CD8-positive, alpha-beta T cell (primary cell): ENCODE measurements at places on chromosomes 2 and 18.

- DNase-seq, result no peak
These were observed 14.8 kb upstream of the PARD3B start for GRCh38 chr2:204530464-204530805.

DNA sequence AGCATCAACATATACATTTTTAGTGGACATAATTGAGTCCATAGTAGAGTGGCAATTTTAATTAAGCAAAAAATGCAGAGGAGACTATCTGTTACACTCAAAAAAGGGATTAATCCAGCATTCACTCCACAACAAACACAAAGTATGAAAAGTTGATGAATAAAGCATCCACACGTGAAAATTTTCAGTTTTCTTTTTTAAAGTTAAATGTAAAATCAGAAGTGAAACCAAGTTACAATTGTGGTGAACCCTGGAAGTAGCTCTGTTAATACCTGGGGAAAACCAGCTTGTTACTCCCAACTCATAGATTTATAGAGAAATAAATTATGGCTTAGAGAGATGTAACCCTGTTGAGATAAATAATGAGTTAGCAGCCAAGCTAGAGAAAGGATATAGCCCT, 807.8 kb downstream of the TRIB2 start:
- DNase-seq, result no peak

DNA sequence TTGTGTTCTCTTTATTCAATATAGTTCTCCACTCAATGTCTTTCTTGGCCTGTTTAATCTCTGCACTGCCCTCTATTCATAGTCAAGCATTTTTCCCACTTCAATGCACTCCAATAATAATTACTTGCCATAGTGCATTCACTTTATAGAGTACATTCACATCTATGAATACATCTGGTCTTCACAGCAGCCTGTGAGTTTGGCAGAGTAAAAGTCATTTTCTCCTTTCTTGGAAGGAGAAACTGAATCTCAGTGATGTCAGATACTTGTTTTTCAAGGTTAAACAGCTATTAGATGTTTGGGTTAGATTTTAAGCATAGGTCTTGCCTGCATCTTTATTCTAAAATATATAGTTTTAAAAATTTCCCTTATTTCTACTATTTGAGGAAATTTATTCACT, 373.2 kb downstream of the TRIB2 start:
- DNase-seq, result no peak

DNA sequence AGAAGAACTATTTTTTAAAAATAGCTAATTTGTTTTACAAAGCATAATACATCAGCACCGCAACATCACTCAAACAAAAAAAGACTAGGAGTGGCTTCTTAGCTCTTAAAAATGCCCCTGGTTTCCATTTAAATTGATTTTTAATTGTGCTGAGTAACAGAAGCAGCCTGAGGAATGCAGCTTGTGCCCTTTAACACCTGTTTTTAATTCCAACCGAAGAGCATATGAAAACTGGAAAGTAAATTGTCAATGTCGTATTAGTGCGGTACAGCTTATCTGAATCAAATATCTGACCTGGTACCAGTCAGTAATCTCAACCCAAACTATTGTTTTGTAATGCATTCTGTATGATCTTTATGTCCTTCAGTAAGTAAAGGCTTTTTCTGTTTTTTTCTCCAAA, 13.2 kb upstream of the CD302 start:
- DNase-seq, result no peak

DNA sequence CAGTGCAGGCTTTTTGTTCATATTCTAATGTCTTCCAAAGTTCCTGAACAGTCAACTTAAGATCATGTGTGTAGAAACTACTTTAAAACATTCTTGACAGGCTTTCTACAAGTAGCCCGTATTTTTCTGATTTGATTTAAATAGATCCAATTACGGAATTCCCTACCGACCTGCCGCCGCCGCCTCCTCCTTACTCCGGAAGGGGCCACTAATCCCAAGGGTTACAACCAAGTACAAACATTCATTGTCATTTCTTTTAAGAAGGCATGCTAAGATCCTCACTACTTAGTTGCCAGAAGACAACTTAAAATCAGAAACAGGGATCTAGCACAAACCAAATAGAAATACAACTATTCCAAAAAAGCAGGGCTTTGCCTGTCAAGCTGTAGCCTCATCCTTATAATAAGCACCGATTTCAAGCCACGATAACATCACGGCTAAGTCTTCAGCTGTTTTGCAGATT, 784 bp downstream of the WDR33 start:
- no peak for DNase-seq

GRCh38 chr2:47299555-47299954, 103.4 kb upstream of the MSH2 start:
- DNase-seq, result no peak

DNA sequence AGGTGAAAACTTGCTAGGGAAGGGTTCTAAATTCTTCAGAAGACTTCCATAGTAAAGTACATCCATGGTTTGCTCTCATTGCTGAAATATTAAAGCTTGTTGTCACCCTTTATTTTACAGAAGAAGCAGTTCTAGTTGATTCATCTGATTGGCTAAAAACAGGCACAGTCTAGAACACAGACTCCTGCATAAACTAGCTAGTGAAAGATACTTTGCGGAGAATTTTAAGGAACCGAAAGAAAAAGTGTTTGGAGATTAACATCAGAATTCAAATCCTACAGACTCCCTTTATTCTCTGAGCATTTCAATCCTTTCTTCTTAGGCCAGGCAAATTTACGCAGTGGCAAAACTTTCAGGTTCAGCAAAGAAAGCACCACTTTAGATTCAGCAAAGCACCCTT, 1076.5 kb upstream of the ZEB2 start:
- DNase-seq, result no peak

DNA sequence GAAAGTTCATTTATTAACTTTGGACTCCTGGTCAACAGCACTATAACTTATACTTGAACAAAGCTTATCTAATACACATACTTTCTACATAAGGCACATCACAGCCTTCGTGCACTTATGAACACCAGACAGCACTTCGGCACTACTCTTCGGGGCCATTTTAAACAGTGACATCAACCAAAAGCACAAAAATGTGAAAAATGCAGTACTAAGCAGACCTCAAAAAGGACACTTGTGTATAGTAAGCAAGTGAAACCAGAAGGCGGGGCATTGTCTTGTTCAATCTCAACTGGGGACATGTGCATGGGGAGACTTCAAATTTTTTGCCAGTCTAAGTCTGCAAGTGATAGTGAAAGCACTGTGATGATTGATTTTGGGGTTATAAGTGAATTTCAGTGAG, 163.0 kb downstream of the NCKAP5 start:
- no peak for DNase-seq

GRCh38 chr2:71798266-71799012, 345.1 kb downstream of the DYSF start:
- DNase-seq, result no peak

DNA sequence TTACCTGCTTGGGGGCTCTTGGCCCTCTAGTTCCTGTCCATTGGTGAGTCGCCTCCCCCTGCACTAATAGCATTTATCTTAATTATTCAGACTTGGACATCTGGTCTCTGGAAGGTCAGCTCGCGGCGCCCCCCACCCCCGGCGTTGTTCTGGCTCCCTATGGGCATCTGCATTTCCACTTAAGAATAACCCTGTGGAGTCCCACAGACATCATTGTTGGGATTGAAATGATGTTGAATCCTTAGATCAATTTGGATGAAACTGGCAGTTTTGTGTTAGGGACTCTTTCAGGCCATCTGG, 313.8 kb upstream of the HS6ST1 start:
- no peak for DNase-seq

DNA sequence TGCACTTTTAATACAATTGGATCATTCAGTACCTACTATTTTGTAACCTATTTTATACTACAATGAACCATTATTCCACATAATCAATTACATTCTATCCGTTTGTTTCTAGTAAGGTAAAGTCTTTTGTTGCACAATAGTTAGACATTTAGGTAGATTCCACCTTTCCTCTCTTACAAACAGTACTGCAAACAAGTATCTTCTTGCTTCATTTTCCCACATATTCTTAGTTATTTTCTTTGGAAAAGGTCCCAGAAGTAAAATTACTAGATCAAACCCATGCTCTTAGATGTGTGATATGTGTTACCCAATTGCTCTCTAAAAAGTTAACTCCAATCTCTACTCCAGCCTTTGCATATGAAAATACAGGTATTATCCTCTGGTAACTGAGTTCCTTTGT, 49.6 kb downstream of the SPIRE1 start:
- no peak for DNase-seq

DNA sequence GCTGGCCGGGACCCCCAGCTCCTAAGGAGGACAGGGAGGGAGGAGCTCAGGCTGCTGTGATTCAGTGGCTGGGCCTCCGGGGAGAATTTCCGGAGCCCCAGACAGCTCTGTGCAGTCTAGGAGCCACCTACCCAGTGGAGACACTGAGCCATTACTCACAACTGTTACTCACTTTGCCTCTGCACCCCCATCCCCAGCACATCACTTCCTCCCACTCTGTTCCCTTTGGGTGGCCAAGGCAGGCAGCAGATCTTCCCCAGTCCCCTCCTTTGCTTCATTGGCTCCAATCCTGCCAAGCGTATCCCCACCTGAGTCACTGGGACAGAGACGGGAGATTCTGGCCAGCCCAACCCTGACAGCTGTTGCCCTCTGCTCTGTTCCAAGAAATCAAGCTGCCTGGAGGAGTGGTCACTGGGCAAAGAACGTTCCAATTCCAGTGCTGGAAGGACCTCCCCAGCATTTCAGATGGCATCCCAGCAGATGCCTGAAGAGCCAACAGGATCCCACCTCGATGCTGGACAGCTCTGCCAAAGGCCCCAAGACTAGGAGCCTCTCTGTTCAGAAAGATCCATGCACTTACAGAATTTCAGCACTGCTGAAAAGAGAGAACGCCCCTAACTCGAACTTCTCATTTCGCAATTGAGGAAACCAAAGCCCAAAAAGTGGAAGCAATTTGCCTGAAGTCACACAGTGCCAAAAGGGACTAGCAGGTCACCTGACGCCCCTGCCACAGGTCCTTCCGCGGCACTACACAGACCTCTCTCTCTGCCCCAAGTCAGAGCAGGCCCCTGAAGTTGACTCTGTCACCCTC, 68.3 kb downstream of the TNS1 start:
- DNase-seq, result no peak

DNA sequence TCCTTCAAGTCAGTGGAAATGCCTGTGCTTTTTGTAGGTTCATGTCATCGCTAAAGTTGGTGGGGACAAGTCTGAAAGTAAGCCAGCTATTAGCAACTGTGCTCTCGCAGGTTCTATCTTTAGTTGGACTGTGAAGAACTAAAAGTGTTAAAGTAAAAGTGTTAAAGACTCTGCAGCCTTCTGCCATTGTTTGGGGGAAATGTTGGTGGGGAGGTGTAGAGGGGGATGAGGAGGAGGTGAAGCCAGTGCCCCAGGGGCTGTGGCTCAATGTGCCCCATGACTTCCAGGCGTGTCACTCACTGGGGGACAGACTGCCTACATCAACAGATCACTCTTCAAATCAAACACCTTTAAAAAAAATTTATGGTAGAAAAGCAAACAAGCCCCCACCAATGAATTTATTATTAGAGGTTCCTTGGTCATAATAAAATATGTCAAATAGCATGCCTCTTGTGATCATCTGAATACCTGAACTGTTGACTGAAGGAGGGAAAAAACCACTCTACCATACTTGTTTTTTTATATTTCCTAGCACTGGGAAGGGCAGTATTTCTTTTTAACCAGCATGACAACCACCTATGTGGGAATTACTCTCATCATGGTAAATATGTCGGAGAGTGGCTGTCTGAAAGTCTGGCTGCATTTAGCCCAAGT, 19.3 kb downstream of the TGFA start:
- no peak for DNase-seq

DNA sequence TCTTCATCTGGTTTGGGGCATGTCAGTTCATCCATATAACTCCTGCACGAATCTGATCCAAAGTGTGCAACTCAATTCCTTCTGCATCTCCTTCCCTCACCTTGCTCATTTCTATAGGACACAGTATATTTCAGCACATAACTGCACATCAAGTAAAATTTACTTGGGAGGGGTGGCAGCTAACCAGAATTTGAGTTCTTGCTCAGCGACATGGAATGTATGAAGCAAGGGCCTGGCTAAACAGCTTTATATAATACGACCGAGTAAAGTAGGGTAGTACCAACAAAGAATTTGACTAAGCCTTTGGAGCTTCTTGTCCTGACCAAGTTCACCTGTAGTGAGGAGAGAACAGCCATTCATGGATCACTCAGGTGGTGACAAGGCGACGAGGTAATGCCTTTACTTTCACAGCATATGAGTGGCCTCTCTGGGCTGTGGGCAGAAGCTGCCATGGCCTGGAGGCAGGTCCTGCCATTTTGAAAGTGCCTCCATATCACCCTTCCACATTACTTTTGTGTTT, 570.2 kb upstream of the TNP1 start:
- DNase-seq, result no peak
